Daoy (cell line): ENCODE measurements at places on chromosomes 13 and 19. TPM values are rescaled to one million over a fixed set of nuclear protein-coding genes. Genes with fewer than 3 reads are reported as not detected.

The MAMSTR gene
- total RNA-seq, result 0.34 and 2.9 TPM in 2 replicates

The ZNF221 gene
- total RNA-seq, result 3.0 and 6.3 TPM in 2 replicates

GRCh38 chr13:110257408-110257807, 49.5 kb downstream of the COL4A1 start:
- DNase-seq, result no peak

DNA sequence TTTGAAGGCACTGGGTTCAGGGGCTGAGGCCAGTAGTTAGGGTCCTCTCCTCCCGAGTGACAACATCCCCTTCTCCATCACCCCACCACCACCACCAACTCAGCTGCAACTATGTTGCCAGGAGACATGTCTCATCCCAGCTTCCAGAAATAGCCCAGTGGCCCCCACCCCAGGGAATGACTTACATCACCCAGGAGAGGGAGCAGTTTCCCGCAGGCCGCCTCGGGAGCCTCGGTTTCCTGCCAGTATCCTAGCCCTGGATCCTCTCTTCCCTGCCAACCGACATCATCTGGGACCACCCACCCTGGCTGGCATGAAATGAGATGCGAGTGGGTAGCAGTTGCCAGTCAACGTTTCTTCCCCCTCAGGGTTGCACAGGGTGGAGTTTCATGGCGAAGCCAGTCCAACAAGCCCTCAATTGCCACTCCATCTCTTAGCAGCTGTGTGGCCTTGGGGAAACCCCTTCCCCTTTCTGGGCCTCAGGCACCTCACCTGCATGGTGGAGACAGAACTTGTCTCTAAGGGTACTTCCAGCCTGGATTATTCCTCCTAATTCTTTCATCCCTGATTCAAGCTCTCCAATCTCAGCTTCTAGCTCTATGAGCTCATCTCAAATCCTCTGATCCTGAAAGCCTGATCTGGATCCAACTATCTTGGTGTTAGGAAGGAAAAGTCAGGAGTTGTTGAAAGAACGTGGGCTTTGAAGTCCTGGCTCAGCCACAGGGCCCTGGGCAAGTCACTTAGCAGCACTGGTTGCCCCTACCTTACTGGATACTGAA, 3.9 kb upstream of the GSK3A start:
- DNase-seq, result peak; percentile 74

GRCh38 chr19:23403581-23404324, 8.5 kb upstream of the ZNF91 start:
- no peak for DNase-seq
